CD8-positive, alpha-beta memory T cell (primary cell): ENCODE measurements at places on chromosomes 7 and 10.

- no peak for DNase-seq
- no peaks in the 10 kb centered on the region for H3K4me1 ChIP-seq
- no peaks in the 10 kb centered on the region for H3K36me3 ChIP-seq
- no peaks in the 10 kb centered on the region for H3K27me3 ChIP-seq
Measured at GRCh38 chr10:79186486-79187120, 117.8 kb downstream of the ZMIZ1 start.

DNA sequence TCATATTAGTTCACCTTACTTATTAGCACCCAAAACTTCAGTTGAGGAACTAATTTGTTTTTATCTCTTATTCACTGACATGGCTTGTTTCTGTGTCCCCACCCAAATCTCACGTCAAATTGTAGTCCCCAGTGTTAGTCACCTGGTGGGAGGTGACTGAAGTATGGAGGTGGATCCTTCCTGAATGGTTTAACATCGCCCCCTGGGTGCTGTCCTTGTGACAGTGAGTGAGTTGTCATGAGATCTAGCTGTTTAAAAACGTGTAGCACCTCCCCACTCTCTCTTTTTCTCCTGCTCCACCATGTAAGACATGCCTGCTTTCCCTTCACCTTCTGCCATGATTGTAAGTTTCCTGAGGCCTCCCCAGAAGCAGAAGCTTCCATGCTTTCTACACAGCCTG lies 75.0 kb upstream of the HECTD2 start:
- no peak for DNase-seq
- no peak overlapping the region for H3K27ac ChIP-seq
- H3K36me3 ChIP-seq: no peaks in the 10 kb centered on the region
- no peaks in the 10 kb centered on the region for H3K4me1 ChIP-seq
- no peaks in the 10 kb centered on the region for H3K27me3 ChIP-seq
- no peak overlapping the region for H3K4me3 ChIP-seq

- no peak overlapping the region for H3K27ac ChIP-seq
- no peaks in the 10 kb centered on the region for H3K27me3 ChIP-seq
- no peaks in the 10 kb centered on the region for H3K4me1 ChIP-seq
Measured at GRCh38 chr7:131753620-131754222, 197.3 kb upstream of the PODXL start.

- no peaks in the 10 kb centered on the region for H3K27me3 ChIP-seq
- no peak for DNase-seq
- H3K4me1 ChIP-seq: no peaks in the 10 kb centered on the region
- no peak overlapping the region for H3K4me3 ChIP-seq
Measured at GRCh38 chr10:37671802-37672201, 185.6 kb downstream of the ZNF248 start.

- no peak overlapping the region for H3K27ac ChIP-seq
- H3K36me3 ChIP-seq: no peaks in the 10 kb centered on the region
- H3K27me3 ChIP-seq: peaks cover 4% of the 10 kb centered on the region
- no peaks in the 10 kb centered on the region for H3K4me1 ChIP-seq
Measured at GRCh38 chr10:112262546-112262945, 20.7 kb upstream of the TECTB start.

DNA sequence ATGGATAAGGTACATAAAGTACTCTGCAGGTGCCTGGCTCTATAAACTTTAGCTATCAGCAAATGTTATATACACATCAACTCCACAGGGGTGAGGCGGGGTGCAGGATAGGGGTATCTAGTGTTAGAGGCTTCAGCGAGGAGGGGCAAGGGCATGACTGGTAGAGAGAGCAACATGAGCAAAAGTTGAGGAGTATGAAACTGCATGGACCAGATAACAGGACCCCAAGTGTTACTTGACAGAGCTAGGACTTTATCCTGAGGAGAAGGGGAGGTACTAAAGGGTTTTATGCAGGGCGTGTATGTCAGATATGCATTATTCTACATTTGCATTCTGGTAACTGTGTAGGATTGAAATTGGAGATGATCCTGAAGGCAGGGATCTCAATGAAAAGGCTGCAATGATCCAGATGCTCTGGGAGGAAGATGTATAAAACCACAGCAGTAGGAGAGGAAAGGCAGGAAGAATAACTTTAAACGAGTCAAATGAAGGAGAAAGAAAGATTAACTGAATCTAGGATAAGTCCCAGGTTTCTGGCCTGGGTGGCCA lies 109.8 kb upstream of the FAM133B start:
- no peak overlapping the region for H3K4me3 ChIP-seq
- no peak overlapping the region for H3K27ac ChIP-seq
- no peaks in the 10 kb centered on the region for H3K27me3 ChIP-seq
- H3K4me1 ChIP-seq: no peaks in the 10 kb centered on the region

DNA sequence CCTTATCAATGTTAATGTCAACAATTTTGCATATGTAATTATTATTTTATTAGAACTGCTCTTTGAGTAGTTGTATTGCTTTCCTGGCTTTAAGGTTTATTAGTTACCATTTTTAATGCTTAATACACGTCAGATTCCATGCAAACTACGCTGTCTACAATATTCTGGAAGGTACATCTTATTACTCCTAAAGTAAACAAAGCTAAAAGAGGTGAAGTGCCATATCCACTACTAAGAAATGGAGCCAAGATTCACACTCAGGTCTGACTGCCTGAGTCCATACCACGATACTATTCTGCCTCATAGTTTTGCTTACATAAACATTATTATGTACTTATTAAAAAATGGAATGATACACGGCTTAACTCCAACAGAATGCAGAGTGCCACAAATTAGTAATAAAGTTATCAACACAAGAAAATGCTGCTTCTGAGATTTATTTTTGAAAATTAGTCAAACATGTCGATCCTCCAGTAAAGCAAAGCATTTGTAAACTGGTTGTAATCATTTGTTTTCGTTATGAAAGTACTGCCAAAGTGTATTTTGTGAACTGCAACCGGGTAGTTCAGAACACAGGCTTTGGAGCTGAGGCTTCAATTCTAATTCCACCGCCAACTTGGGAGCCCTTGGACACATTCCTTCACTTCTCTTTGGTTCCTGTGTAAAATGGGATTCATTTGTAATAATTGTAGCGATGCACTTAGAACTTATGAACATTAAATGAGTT lies 1.1 kb upstream of the DMTF1 start:
- H3K4me1 ChIP-seq: peaks cover 23% of the 10 kb centered on the region
- H3K4me3 ChIP-seq: peak overlapping the region; percentile 74
- H3K27me3 ChIP-seq: no peaks in the 10 kb centered on the region
- no peaks in the 10 kb centered on the region for H3K36me3 ChIP-seq
- peak overlapping the region; percentile 88 for H3K27ac ChIP-seq

GRCh38 chr10:127576051-127576450 lies 26.9 kb downstream of the NPS start:
- H3K27ac ChIP-seq: no peak overlapping the region
- no peaks in the 10 kb centered on the region for H3K4me1 ChIP-seq
- H3K36me3 ChIP-seq: no peaks in the 10 kb centered on the region
- H3K27me3 ChIP-seq: no peaks in the 10 kb centered on the region
- no peak for DNase-seq
- no peak overlapping the region for H3K4me3 ChIP-seq

DNA sequence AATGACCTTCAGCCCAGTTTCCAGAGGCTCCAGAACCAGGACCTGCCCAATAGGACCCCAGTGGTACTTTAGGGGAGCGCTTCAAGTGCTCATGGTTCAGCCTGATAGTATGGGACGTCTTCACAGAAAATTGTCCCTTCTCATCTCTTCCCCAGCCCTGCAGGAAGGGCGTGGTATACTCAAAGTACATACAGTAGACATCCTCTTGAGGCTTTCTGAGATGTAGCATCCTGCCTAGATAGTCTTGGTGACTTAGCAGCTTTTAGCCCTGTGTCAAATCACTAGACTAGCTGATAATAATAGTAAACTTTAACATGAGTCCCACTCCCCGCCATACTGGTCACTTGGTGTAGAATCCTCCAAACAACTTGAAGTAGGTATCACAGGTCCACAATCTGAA lies 193.2 kb downstream of the CYP26A1 start:
- H3K27ac ChIP-seq: no peak overlapping the region
- no peaks in the 10 kb centered on the region for H3K4me1 ChIP-seq
- no peaks in the 10 kb centered on the region for H3K36me3 ChIP-seq

GRCh38 chr7:119465798-119466305 lies 807.1 kb upstream of the KCND2 start:
- H3K4me1 ChIP-seq: no peaks in the 10 kb centered on the region
- DNase-seq: no peak

DNA sequence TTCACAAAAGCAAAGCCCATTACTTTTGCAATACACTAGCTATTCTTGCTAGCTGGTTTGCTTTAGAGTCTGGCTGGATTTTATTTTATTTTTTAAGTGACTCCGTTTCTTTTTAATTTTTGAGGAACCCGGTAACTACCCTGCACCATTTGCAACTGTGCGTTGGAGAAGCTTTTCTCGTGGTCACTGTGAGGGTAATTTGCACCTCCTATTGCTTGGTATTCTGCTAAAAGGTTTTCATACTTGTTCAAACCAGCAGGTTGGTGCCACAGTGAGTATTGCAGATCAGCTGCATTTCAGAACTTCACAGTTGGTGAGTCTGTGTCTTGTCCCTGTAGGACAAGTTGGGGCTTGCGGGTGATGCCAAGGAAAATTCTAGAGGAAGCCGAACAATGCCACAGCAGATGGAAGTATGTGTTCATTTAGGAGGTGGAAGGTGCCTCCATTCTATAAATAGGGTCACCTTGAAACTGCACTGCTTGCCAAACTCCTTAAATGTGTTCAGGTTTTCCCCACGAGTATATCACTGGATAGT lies 3.9 kb upstream of the NMT2 start:
- no peaks in the 10 kb centered on the region for H3K27me3 ChIP-seq
- no peak overlapping the region for H3K4me3 ChIP-seq
- no peak for DNase-seq
- H3K27ac ChIP-seq: no peak overlapping the region

GRCh38 chr7:24741679-24742505 lies 15.4 kb downstream of the GSDME start:
- H3K4me1 ChIP-seq: no peaks in the 10 kb centered on the region
- no peak overlapping the region for H3K4me3 ChIP-seq
- no peak overlapping the region for H3K27ac ChIP-seq

- H3K27me3 ChIP-seq: no peaks in the 10 kb centered on the region
- H3K4me3 ChIP-seq: no peak overlapping the region
- no peak overlapping the region for H3K27ac ChIP-seq
- H3K36me3 ChIP-seq: no peaks in the 10 kb centered on the region
- no peaks in the 10 kb centered on the region for H3K4me1 ChIP-seq
Measured at GRCh38 chr10:87740254-87740655, 77.8 kb downstream of the ATAD1 start.

DNA sequence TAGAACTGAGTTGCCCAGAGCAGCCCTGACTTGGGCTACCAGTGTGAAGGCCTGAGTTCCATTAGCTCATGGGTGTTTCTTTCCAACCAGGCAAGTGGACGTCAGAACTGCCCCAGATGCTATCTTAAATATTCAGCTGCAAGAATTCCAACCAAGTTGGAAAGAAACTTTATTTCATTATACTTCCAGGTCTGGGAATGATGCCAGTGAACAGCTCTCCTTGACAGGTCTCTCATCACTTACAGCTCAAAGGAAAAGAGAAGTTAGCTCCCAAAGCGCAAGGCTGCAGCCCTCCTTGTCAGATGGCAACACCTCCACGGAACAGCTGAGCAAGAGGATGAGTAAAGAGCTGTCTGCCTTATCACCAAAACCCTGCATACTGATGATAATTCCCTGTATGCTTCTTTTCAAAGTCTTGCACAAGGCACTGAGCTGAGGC lies 255.5 kb upstream of the AOAH start:
- H3K4me3 ChIP-seq: no peak overlapping the region
- no peaks in the 10 kb centered on the region for H3K36me3 ChIP-seq
- no peaks in the 10 kb centered on the region for H3K27me3 ChIP-seq
- no peak for DNase-seq
- H3K4me1 ChIP-seq: no peaks in the 10 kb centered on the region

GRCh38 chr7:71851776-71852498 lies 560.2 kb downstream of the CALN1 start:
- DNase-seq: no peak
- H3K4me3 ChIP-seq: no peak overlapping the region
- H3K27ac ChIP-seq: no peak overlapping the region

- DNase-seq: peak; percentile 11
- H3K4me3 ChIP-seq: no peak overlapping the region
- H3K27ac ChIP-seq: peak overlapping the region; percentile 60
- H3K4me1 ChIP-seq: peaks cover 30% of the 10 kb centered on the region
- no peaks in the 10 kb centered on the region for H3K27me3 ChIP-seq
- peaks cover 46% of the 10 kb centered on the region for H3K36me3 ChIP-seq
Measured at GRCh38 chr7:155764438-155764793, 47.8 kb downstream of the SHH start.

GRCh38 chr7:34281260-34281659 lies 375.9 kb downstream of the BMPER start:
- H3K36me3 ChIP-seq: no peaks in the 10 kb centered on the region
- H3K4me3 ChIP-seq: no peak overlapping the region
- DNase-seq: no peak

- H3K4me1 ChIP-seq: no peaks in the 10 kb centered on the region
- H3K27me3 ChIP-seq: no peaks in the 10 kb centered on the region
- H3K4me3 ChIP-seq: no peak overlapping the region
- no peak for DNase-seq
Measured at GRCh38 chr7:104152468-104152867, 55.3 kb downstream of the ORC5 start.

DNA sequence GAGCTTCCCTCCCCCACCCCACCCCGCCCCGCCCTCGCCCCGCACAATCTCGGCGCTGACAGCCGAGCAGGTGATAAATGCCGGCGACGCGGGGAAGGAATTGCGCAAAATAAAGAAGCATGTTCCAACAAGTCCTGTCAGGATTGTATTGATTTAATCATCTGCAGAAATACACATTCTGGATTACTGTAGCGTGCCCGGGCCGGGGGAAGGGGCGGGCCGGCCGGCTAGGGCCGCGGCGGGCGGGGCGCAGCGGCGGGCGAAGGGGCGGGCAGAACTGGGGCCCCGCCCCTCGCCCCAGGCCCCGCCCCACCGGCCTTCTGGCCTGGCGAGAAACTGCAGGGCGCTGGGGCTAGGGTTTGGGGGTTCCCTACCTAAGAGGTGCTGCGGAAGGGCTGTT lies 88.9 kb upstream of the PAX2 start:
- H3K4me3 ChIP-seq: no peak overlapping the region
- DNase-seq: no peak
- H3K27ac ChIP-seq: no peak overlapping the region
- no peaks in the 10 kb centered on the region for H3K36me3 ChIP-seq

DNA sequence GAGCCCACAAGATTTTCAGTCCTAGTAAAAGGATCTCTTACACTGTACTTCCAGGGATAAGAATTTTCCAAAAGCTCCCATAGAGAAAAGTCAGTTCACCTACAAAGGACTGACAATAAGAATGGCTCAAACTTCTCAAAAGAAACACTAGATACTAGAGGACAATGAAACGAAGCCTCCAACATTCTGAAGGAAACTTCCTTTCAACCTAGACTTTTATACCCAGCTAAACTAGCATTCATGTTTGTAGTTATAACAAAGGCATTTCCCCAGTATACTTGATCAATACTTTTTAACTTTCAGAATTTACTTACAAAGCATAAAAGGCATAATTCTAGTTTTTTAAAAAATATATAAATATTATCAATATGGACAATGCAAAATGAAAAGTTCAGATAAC lies 41.0 kb upstream of the DNAAF5 start:
- H3K4me3 ChIP-seq: no peak overlapping the region
- no peaks in the 10 kb centered on the region for H3K27me3 ChIP-seq
- no peaks in the 10 kb centered on the region for H3K4me1 ChIP-seq
- no peak for DNase-seq
- H3K27ac ChIP-seq: no peak overlapping the region
